Osteocyte (in vitro differentiated cells): ENCODE measurements at places on chromosomes 7 and 10. TPM values are rescaled to one million over a fixed set of nuclear protein-coding genes. Genes with fewer than 3 reads are reported as not detected.

DNA sequence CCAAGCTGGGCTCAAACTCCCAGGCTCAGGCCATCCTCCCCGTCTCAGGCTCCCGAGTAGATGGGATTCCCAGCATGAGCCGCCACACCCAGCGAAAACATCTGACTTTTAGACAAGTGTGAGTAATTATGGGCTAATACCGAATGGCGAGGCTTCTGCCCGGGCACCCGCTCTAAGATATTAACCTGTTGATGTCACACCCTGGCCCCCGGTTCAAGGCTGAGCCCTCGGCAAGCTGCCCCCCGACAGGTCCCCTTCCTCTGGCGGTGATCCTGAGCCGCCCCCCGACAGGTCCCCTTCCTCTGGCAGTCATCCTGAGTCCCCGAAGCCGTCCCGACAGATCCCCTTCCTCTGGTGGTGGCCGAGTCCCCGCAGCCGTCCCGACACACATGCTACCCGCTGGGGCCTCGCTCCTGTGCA, 5.2 kb downstream of the PSMG3 start:
- DNase-seq = no peak

CRYGN gene
- total RNA-seq = not detected in 2 replicates

CYP3A4 gene
- total RNA-seq = not detected in 2 replicates

DNA sequence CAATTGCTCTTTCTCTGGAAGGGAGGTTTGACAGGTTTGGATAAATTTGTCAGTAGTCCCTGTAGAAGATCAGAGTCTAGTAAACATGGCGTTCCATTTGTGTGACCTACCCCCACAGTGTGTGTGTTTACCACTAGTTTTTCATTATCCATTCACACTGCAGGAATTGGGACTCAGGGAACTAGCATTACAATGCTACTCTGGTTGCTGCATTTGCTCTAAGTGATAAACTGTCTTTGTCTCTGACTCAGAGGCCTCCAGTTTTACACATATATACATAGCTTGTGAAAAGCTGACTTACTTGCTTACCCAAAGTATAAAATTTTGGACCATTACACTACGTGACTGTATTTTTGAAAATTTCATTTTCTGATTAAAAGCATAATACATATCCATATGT, 1604.0 kb downstream of the REEP3 start:
- no peak for DNase-seq

RPEL1 gene
- total RNA-seq = not detected in 2 replicates

DNA sequence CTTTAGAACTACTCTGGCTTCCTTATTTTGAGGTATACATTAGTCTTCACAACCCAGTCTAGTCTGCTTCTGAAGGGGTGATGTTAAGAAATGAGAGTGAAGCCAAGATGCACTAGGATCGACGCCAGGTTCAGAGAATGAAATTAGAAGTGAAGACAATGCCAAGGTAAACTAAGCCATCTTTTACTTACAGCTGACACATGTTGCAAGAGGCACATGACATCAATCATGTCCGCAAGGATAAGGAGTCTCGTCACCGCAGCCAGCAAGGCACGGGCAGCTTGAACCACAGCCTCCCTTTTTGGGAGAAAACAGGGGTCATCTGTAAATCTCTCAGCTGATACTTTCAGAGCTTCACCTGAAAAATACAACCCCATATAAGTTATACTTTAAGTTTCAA, 156.7 kb downstream of the CTNNA3 start:
- no peak for DNase-seq

GIMAP5 gene
- not detected in 2 replicates for total RNA-seq

- DNase-seq = no peak
Observed at GRCh38 chr7:56026538-56026937, 24.7 kb downstream of the PSPH start.

DNA sequence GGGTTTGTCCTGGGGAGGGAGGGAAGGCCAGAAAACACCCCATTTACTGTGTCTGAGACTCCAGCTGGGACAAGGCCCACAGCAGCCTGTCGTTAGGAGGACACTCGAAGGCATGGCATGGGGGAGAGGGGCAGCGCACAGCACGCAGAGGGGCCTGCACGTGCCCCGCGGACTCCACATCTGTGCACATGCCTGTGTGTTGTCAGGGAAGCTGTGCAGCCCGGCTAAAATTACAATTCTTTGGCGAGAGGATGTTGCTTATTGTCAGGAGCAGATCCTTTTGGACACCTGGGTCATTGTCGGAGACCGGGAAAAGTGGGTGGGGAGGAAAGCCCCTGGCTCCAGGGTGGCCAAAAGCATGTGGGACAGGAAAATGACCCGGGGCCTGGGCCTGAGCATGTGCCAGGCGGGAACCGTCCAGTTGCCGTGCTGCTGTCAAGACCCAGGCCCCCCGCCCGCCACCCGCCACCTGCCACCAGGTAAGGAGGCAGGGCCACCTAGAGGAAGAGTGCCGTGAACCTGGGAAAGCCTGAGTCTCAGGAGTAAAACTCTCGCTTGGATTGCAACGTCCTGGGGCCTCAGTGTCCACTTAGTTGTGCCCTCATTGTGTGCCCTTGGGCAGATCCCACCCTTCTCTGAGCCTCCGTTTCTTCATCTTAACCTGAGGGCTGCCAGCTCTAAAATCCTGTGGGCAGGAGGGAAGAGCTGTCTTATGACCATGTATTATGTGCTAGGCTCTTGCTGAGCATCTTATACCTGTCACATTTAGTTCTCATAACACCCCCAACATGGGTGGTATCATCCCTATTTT, 7.2 kb downstream of the VSIR start:
- no peak for DNase-seq

AKR1D1 gene
- total RNA-seq = not detected in 2 replicates

EPHA1 gene
- not detected in 2 replicates for total RNA-seq

DNA sequence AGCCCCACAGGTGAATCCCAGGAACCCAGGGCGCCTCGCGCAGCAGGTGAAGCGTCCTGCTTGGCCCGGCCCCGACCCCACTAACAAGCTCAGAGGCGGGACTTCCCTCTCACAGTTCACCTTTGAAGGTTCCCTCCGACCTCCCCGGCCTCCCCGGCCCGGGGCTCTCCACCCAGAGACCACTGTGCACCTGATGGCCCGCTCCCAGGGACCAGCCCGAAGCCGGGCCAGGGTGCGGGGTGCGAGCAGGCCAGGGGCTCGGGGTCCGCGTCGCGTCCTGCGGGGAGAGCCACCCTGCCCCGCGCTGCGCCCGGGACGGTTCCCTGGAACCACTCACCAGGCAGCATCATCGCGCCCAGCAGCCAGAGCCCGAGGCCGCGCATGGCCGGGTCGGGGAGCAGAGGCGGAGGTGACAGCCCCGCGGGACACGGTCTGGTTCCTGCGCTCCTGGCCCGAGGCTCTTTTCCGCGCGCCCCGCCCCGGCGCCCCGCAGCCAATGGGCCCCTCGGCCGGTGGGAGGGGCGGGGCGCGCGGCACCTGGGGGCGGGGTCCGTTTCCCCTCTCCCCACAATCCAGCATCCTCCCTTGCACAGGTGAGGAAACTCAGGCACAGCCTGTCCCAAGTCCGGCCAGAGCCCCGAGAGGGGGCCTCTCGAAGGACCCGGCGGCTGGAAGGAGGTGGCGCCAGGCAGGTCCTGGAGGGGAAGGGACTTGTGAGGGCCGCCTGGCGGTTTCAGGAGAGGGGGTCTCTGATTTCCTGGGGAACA, at the start of gene ADAM8:
TSS of gene ADAM8 (minus strand) at position 434 of the 767 bp plus-strand sequence. CDS start at position 383, 51 bp downstream.
- DNase-seq = no peak

FAM25A gene
- not detected in 2 replicates for total RNA-seq

ACSM6 gene
- total RNA-seq = not detected in 2 replicates

DNA sequence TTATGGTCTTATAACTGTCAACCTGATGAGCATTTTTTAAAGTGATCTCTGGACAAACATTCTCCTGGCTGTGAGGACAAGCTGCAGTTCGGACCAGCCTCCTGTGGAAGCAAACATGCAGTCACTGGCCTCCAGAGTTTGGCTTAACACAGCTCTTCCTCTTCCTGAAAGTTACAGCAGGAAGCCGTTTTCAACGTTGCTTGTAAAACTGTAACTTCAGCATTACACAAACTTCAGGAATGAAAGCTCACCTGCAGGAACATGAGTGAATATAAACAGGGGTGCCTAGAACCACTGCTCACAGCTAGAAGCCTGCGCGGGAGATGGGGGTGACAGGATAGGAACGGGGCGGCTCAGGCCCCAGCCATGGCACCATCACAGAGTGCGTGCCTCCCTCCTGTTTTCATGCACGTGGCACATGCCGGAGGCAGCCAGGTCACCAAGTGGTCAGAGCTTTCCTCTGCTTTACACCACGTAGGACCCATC, 292.9 kb upstream of the PITRM1 start:
- no peak for DNase-seq

- peak; percentile 49 for DNase-seq
Observed at GRCh38 chr10:117782276-117782675, 239.7 kb downstream of the EMX2 start.

DNA sequence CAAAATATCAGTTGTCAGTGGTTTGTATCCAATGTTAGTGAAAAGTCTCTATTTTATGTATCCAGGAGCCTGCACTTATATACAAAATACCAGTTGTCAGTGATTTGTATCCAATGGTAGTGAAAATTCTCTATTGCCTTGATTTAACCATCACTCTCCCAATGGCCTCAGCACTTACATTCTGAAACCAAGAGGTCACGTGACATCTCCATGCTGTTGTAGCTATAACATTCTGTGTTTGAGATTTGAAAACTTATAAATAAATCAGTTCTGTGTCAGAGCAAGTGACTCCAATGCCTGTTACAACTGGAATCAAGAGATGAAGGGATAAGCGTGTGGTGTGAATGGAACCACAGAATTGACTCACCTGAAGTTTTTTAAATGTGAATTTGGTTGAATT, 30.6 kb upstream of the GATA3 start:
- DNase-seq = no peak

GRCh38 chr7:24722386-24723177, 34.7 kb downstream of the GSDME start:
- peak; percentile 81 for DNase-seq

SORCS3 gene
- not detected in 2 replicates for total RNA-seq

- DNase-seq = no peak
Observed at GRCh38 chr7:29372351-29373090, 177.9 kb downstream of the CHN2 start.

EPDR1 gene
- total RNA-seq = 14.6 and 16.6 TPM in 2 replicates

GRCh38 chr7:26646336-26647048, 217.9 kb downstream of the SKAP2 start:
- DNase-seq = no peak

SKAP2 gene
- total RNA-seq = 11.7 and 13.7 TPM in 2 replicates

DNA sequence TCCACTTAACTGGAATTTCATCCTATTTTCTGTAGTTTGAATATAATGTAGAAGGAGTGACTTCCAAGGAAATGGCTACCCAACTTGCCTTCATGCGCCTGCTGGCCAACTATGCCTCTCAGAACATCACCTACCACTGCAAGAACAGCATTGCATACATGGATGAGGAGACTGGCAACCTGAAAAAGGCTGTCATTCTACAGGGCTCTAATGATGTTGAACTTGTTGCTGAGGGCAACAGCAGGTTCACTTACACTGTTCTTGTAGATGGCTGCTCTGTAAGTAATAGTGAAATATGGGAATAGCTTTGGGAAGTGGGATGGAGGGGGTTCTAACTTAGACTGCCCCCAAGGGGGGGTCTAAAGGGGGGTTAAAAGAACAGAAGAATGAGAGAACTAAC, 34.5 kb downstream of the COL1A2 start:
- no peak for DNase-seq

DNA sequence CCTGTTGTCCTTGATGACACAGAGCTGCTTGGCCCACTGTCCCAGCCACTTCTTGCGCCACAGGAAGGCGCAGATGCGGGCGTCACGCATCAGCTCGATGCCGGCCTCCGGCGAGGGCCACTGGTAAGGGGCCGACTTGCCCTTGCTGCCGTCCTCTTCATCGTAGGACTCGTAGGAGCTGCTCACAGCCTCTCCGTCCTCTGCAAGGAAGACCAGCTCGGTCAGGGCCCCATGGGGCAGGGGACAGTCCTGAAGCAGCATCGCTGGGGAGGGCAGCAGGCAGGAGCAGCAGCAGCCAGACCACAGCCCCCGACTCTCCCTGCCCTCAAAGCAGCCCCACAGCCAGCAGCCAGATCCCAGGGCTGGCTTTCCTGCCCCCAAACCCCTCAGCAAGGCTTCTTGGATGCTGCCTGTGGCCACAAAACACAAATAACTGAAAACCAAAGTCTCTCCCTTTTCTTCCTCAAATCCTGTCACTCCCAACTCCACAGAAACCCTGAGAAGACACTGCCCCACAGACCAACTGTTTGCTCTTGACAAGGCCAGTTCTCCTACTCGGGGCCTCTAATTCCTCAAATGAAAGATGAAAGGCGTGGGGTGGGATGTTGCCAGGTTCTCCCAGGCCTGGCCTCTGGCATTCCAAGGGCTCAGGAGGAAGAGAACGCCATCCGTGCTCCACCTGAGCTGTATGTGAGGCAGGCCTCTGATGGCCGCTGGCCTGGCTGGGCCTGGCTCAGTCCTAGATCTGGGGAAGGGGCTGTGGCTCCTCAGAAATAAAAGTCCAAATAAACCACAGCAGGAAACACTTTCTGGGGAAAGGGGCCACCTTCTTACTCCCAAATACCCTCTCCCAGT, 76.7 kb downstream of the VWA2 start:
- no peak for DNase-seq

ARMC10 gene
- total RNA-seq = 28.5 and 29.3 TPM in 2 replicates

DOCK4 gene
- total RNA-seq = 44.1 and 44.9 TPM in 2 replicates

- no peak for DNase-seq
Observed at GRCh38 chr7:5629941-5630340, 151.5 kb downstream of the RNF216 start.

- no peak for DNase-seq
Observed at GRCh38 chr7:12398186-12398585, 5.5 kb downstream of the VWDE start.

NOM1 gene
- total RNA-seq = 21.3 and 22.6 TPM in 2 replicates

GRCh38 chr7:100538654-100539435, at the start of gene AGFG2:
AGFG2 (plus strand) TSS chr7:100539203; CDS start chr7:100539347, 144 bp downstream.
- peak; percentile 100 for DNase-seq

DNA sequence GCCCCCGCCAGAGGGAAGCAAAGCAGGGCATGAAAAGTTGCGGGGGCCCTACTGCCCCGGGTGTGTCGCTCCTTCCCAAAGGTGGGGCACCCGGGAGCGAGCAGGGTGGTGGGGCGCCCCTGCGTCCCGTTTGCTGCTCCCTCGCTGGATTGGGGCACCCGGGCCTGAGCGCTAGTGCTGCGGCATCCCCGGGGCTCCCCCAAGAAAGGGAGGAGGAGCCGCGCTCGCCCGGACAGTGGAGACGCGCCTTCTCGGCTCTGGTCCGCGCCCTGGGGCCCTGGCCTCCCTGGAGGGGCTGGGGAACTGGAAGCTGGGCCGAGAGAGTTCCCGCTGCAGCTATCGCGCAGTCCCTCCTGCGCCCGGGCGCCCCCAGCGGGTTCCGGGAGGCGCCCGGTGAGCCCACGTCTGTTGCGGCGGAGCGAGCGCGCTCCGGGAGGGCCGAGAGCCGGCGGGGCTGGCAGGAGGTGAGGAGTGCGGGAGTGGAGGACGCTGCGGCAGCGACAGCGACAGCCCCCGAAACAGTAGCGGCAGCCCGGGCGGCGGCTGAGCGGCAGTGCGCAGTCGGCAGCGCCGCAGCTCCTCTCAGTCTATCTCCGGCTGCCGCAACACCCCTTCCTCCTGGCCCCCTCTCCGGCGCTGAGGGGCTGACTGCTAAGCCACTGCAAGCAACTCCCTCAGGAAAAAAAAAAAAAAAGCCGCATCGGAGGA, 504 bp upstream of the BMPER start:
- DNase-seq = no peak
